Stimulated activated CD8-positive, alpha-beta memory T cell treated with anti-CD3 and anti-CD28 coated beads, Interleukin-7, amount 100 ng/mL, for 4 hours (primary cell): ENCODE measurements at places on chromosomes 11 and 22.

GRCh38 chr11:19499026-19499669, 213.5 kb upstream of the NAV2 start:
- DNase-seq, result no peak

DNA sequence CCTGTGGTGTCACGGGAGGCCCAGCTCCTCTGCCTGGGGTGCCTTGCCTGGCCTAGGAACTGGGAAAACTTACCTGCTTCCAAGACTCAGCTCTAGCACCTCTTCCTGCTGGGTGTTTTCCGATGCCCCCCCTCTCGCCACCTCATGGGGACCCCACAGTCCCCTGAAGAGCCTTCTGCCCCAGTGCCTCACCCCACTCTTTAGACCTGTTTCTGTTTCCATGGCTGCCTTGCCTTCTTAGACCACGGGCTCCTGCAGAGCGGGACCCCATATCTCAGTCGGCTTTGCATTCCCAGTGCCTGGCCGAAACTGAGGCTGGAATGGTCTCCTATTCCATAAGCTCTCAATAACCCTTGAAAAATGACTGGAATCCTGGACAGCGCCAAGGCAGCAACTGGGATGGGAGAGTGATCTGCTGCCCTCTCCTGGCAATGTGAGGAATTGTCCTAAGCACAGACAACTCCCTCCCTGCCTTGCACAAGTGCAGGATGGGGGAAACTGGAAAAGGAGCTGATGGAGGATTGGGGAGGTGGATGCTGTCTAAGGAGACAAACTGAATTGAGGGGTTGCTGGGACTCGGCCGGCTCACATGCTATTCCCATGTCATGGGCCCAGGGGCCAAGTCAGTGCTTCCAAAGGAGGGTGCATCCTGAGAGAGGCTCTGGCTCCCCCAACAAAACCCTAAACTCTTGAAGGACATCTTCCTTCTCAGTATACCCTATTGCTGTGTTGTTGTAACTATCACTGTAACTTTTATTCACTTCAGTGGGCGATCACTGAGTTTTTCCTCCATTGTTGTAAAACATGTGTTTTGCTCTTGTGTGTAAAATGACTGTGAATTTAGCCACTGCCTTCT, 26.6 kb upstream of the IL17RA start:
- no peak for DNase-seq

DNA sequence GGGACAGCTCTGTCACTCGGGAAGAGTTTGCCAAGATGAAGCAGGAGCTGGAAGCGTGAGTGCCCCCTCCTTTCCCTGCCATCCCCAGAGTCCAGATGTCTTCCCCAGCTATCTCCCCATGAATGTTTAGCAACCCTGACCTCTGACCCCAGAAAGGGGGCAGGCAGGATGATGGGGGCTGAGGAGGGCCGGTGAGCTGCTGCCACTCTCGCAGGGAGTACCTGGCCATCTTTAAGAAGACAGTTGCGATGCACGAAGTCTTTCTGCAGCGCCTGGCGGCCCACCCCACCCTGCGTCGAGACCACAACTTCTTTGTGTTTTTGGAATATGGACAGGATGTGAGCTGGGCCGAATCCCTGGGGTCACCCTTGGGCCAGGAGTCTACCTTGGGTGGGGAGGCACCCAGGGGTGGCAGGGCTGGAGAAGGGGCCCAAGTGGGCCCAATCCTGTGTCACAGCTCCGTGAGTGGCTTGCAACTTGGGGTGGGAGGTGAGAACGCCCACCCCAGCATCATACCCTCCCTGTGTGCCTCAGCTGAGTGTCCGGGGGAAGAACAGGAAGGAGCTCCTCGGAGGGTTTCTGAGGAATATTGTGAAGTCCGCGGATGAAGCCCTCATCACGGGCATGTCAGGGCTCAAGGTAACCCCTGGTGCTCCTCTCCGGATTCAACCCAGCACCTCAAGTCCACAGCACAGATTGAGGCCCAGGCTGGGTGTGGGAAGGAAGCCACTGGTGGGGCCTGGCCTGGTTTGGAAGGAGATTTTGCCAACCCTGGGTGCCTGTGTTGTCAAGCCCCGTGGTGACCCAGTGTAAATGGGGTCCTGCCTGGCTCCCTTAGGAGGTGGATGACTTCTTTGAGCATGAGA, 7.5 kb downstream of the CFL1 start:
- DNase-seq, result no peak

- no peak for DNase-seq
These were observed 75.8 kb downstream of the GAB2 start for GRCh38 chr11:78341841-78342240.

DNA sequence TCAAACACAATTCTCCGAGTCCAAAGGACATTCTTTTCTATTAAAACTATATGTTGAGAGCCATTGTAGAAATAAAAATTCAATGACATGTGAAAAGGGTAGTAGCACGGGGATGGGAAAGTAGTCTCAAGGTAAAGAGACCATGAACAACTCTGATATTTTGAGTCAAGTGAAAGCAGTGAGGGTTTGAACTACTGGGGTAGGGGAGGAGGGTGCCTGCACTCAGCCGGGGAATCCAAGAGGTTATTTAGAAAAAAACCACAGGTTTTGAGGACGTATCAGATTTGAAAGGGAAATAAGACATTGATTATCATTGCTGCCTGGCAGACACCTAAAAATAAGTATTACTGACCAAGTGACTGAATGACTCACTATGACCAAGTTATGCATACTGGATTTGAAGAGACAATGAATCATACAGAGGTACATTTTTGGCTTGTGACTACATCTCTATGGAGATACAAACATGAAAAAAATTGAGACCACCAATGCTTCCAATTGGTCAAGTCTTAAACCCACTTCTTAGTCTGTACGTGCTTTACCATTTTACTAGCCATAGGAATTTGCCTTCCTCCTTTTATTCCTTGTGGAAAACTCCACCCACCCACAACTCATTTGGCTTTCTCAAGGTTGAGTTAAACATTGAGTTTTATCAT, 2.2 kb upstream of the OR52H1 start:
- no peak for DNase-seq

DNA sequence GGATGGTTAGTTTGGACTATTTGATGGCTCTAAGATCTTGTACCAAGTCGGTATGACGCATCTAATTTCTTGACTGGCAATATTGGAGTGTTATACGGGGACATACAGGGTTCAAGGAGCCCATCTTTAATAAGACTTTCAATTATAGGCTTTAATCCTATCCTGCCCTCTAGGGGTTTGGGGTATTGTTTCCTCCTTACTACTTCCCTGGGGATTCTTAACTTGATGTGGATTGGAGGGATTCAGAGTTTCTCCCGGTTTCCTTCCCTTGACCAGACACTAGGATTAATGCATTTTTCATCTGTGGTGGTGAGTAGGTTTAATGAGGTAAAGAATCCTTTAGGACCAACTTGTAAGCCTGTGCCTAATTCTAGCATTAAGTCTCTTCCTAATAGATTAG, 18.8 kb downstream of the CYP2D6 start:
- no peak for DNase-seq

DNA sequence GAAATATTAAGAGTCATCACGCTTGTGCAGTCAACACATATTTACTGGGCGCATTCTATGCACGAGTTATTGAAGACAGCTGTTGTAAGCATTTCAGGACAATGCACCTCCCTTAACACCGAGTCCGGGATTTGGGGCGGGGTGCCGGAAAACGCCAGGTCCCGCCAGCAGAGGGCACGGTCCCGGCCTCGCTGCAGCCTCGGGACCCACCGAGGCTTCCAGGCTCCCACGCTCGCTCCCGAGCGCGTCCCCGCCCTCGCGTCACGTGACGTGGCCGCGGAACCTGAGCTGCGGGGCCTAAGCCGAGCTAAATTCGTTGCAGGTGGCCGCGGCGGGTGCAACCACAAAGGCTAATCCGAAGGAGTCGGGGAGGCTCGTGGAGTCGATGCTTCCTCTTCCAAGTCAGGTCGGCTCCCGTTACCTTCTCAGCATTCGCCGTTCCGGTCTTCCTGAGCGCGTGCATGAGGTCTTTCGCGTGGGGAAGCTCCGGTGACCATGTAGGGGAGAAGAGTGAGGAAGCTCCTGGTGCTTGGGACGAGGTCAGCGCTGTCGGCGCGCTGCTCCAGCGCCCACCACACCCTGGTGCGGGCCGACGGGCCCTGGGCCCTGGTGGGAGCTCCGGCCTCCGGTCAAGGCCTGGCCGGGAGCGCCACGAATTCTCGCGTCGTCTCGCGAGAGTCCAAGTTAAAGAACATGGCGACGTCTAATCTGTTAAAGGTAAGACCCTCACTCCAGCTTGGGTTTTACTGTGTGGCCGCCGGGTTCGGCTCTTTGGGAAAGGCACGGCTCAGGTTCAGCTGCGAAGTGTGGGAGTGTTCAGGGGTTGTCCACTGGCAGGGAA, at the start of gene CUL5:
TSS of gene CUL5 (plus strand) at position 243 of the 841 bp plus-strand sequence. CDS start at position 694, 451 bp downstream.
- peak; percentile 86 for DNase-seq

- no peak for DNase-seq
These were observed 21.8 kb upstream of the RASD2 start for GRCh38 chr22:35518811-35519210.
